8988T (cell line): ENCODE measurements at places on chromosomes 2 and 18.
A peak's percentile ranks its signal among the peaks of the same experiment; 100 is the strongest.

- no peak for DNase-seq
Observed at GRCh38 chr2:234843411-234843810, 108.4 kb upstream of the SH3BP4 start.

DNA sequence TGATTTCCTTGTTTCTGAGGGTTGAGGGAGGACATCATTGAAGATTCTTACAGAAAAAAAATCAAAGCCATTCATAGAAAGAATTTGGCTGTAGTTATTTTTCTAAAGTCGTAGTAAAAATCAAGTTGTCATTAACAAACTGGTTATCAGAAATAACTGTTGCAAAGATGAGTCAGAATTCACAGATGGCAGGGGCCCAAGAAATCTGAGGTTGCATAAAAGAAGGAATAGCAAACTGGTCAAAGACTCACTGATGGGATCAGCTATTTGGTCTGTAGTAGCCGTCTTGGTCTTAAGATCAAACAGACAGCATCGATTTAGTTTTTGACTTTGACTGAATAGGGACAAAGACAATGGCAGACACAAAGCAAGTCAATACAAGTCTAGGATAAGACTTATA lies 334.3 kb downstream of the FIGN start:
- DNase-seq: no peak

- DNase-seq: no peak
Observed at GRCh38 chr2:104476075-104476474, 377.8 kb upstream of the POU3F3 start.

DNA sequence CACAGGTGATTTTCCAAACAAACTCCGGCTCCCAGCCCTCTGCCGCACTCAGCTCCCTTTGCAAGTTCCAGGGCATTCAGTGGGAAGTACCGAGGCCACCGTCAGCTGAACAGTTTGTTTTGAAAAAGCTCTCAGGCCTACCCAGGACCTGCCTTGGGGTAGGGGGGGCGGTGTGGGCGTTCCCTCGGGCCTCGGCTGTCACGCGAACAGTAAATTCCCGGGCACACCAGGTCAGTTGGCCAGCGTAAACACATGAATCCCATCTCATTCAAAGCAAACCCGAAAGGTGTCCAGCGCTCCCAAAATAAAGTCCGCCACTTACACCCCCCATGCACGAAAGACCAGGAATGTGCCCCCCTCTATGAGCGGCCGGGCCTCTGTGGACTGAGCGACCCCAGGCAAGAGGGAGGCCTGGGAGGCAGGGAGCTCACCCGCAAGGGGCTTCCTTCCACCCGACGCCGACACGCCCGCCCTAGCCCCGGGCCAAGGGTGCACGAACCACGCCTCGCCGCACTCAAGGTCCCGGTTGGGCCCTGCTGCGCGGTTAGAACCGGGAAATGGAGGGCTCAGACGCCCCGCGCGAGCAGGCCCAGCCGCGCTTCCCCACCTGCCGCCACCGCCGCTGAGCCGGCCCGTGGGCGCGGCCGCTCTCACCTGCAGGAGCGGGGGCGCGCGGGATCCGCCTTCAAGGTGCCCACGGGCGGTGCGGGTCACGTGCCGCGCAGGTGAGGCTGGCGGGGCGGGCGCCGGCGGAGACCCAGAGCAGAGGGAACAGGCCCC lies at the start of gene WDSUB1:
WDSUB1 (minus strand) TSS at position 775 of the 780 bp plus-strand sequence. CDS start 3,634 bp downstream, outside the sequence.
- DNase-seq: no peak

- no peak for DNase-seq
Observed at GRCh38 chr2:55482186-55482884, 37.2 kb upstream of the CFAP36 start.

DNA sequence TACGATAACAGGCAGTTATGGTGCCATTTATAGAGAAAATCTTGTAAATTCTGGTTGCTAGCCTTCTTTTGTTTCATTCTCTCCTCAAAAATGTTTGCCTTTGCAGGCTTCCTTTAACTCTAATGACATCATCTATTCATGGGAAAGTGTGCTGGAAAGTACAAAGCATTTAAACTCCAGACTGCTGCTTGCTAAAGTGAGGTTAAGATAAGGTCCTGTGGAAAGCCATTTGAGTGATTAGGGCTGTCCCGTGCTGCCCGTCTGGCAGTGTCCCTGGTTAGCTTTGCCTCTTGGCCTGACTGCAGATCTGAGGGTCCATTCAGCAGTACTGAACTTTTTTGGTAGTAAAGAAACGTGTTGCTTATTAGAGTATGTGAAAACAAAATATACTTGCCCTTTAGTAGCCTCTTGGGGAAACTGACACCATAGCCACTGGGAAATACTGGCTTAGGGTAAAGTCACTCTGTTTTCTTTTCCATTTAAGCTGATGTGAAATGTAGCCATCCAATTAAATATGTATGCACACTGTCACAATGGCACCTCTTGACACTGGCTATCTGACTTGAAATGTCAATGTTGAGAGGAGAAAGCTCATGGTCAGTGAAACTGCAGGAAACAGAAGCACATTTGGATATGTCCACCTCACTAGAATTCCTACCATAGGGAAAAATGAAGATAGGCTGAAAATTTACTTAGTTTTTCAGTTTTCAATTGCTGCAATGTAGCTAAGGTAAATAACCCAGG lies 321.5 kb downstream of the SLC8A1 start:
- DNase-seq: no peak

DNA sequence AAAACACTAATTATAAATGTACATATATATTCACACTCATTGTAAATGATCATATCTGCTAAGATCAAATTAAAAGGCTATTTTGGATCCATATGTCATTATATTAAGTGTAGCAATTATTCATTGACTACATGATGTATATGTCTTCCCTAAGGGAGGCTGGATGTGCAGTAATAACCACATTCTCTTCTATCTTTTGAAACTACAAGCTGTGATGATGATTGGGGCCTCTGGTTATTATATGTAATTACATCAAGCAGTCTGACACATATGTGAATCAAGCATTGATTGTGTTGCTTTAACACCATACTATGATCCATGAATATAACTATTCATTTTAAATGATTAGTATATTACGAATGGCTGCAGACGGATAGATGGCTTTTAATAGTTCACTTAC lies 1973.4 kb downstream of the SUCLG1 start:
- no peak for DNase-seq

DNA sequence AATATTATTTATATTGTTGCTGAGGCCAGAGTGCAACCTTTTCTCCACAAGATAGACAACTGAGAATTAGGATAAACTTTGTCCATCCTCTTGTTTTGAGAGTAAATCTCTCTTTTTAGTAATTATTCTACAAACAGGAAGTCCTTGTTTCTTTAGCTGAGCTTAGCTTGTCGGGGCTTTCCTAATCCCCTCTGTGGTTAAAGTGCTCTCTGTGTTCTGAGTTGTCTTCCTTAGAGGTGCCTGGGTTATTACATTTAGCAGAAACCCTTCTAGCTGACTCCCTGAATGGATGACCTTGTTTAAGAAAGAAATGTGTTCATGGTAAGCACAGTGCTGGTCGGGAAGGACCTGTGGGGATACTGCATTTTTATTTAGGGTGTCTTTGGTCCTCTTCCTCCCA lies 12.7 kb downstream of the USP39 start:
- DNase-seq: no peak

DNA sequence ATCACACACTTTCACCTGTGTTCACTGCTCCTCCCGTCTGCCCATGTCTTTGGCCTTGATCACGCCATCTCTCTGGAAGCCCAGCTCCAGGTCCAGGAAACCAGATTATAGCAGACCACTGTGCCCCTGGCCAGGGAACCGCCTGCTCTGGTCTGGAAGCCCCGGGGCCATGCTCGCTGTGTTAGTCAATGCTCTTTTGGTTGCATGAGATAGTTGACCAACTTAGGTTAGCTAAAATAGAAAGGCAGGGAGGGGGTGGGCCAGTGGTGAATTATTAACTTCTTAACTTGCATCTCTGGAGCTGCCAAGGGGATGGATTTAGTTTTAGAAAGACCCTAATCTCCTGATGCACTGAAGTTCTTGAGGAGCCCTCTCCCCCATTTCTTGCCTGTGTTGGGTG lies 232.7 kb downstream of the AGAP1 start:
- DNase-seq: no peak

GRCh38 chr18:34592961-34593382 lies 117.1 kb upstream of the DTNA start:
- DNase-seq: no peak

GRCh38 chr2:8479298-8479697 lies 202.6 kb upstream of the ID2 start:
- no peak for DNase-seq

- DNase-seq: no peak
Observed at GRCh38 chr2:199199797-199200196, 257.9 kb downstream of the SATB2 start.

GRCh38 chr2:96304606-96305005 lies 740 bp downstream of the SNRNP200 start:
- DNase-seq: no peak

DNA sequence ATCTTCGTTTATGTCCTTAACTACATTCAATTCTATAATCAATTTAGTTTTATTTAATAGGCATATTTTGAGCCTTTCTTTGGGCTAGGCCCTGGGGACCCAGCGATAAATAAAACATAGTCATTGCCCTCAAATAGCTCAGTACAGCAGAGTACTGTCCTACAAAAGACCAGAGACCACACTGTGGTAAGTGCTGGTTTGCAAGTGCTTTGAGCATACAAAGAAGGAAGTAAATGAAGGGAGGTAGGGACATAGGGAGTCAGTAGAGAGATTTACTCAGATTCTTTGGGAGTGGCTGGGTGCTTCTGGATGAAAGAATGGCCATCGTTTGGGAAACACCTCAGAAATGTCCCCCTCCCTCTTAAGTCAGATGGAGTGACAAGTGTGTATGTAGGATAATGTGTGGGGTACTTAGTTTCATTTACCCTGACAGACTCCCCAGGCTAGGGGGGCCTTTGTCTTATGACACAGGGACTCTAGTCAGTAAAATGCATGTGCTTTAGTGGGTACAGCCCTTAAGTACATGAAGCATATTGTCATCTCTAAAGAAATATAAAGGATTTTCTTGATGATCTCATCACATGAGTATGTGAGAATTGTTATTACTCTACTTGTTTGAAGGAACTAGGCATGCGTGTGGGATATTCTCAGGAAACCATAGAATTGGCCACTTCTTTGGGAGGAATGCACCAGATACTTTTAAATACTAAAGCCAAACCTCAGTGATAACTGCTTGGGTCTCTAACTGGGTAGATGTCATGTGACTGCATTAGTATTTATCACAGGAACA lies 35.1 kb downstream of the MAPRE2 start:
- no peak for DNase-seq

GRCh38 chr2:1521878-1522830 lies 108.9 kb downstream of the TPO start:
- no peak for DNase-seq

GRCh38 chr2:42147641-42148274 lies 21.4 kb upstream of the EML4 start:
- no peak for DNase-seq

GRCh38 chr2:11129598-11130449 lies 25.4 kb upstream of the SLC66A3 start:
- DNase-seq: peak; percentile 67

DNA sequence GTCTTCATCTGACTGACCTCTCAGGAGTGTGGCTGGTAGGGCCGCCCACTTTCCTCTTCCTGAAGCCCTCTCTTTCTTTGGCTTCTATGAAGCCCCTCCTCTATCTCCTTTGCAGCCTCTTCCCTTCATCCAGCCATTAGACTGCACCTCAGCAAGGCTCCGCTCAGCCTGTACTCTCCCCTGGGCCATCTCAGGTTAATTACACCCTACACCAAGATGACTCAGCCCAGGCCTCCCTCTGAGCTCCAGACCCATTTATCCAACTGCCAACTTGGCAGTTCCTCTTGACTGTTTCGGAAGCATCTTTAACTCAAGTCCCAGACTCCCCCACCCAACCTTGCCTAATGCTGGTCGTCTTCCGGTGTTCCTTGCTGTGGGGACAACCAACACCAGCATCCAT lies 5.8 kb upstream of the WNT6 start:
- no peak for DNase-seq

- DNase-seq: no peak
Observed at GRCh38 chr18:32308493-32309120, 118.8 kb downstream of the MEP1B start.

DNA sequence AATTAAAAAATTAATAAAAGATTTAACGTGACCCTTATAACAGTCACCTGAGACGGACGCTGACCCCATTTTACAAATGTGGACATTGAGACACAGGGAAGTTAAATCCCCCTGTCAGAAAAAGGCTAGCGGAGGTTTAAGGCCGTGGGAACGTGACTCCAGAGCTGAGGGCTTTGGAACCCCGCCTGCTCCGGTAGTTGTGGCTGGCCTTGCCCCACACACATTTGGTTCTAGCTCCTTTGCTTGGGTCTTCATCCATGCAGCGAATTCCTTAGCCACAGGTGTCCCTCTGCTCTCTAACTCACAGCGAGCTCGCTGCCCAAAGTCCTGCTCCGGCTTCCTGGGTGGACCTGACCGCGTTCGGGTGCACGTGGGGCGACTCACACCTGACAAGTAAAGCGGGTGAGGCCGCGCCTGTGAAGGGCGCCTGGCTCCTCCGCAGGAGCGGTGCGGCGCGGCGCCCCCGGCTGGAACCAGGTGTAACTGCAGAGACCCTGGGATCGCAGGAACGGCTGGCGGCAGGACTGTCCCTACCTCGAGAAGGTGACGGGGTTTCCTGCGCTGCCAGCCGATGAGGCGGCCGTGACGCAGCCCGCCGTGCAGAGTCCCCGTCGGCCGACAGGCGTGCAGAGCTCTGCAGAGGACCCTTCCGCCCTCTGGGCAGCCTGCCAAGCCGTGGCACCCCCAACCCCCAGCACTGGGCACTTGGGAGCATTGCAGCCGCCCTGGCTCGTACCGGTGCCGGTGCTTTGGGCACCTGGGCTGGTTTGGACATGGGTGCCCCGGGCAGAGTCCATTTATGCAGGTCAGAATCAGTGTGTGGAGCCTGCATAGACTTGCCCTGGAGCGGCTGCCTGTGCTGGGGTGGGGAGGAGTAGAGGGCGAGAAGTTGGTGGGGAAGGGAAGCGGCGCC lies 2.4 kb upstream of the PROC start:
- peak; percentile 92 for DNase-seq

DNA sequence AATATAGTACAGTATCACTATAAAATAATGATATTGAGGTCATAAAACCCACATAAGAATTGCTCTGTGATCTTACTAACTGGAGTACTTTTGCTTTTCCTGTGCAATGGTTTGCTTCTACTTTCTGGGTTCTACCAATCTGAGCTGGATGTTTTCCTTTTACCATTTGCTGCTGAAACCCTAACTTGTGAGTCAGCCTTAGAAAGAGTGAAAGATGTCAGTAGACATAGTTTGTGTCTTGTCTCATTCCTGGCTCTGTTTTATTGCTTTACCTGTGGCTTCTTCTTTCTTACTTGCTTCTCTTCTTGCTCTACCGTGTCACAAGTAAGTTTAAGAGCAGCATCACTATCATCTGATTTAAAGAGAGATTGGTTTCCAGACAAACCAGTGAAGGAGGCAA lies 61.0 kb downstream of the MBD2 start:
- DNase-seq: no peak
